ENCODE measurements at places on chromosomes 2 and 18. TPM values are rescaled to one million over a fixed set of nuclear protein-coding genes. Genes with fewer than 3 reads are reported as not detected.

Gene KYNU
- total RNA-seq: 1.3 TPM

Gene DPYSL5
- total RNA-seq: not detected

Gene PTCD3
- 42.9 TPM for total RNA-seq

DNA sequence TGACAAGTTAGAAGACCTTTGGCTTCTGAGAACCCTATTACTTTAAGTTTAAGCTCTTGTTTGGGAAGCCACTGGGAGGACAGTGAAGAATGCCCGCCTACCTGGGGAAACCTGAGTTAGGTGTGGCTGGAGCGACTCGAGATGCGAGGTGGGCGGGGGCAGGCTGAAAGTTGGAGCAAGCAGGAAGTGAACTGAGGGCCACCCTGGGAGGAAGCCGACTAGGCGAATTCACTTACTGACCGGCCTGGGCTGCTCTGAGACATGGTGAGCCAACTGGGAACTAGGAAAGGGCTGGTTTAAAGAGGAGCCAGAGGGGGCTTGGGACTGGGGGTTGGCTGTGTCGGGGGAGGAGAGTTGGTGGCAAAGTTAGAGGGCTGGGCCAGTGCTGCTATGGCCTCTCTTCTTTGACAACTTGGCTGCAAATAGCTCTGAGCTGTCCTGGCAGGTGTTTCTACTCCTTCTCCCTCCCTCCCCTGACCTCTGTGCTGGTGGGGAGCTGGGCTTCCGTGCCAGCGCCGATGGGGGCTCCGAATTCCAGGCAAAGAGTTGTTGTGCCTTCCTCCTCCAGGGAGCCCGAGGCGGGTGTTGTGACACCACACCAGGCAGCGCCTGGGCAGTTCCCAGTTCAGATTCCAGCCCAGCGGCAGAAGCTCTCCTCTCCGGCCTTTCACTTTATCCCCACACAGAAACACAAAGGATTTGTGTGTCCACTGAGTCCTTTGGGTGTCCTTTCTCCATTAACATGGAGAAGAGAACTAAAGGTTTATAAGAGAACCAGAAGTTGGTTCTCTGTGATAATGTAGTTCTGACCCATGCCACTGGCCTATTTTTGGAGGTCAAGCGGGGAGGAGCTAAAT lies at the start of gene VAMP8:
VAMP8 (plus strand) TSS at position 201 of the 857 bp plus-strand sequence; CDS start at position 262, 61 bp downstream.
- DNase-seq: peak; percentile 90

DNA sequence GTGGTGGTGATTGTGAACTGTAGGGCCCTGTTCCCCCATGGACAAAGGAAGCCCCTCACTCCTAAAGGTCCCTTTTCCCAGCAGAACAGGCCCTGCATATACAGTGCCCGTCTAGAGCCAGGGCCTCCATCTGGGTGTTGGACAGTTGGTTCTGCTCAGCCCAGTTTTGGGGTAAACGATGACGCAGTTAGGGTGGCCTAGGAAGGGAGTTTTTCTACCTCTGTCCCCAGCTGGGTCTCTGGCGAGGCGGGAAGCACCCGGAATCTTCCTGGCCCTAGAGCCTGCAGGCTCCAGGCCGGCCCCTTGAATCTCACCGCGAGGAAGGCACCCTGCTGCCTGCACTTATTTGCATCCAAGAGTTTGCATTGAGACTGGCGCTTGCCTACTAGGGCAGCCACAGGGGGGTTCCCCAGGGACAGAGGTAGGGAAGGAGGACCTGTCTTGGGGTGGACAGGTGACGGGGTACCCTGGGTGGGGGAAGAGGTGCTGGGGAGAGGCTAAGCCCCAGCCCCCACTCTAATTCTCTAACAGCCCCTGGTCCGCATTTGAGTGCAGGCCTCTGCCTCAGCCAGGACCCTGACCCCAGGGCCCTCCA lies 529 bp upstream of the MTA3 start:
- DNase-seq: peak; percentile 78

- no peak for DNase-seq
Measured at GRCh38 chr18:48051945-48052840, 121.7 kb upstream of the SMAD2 start.

DNA sequence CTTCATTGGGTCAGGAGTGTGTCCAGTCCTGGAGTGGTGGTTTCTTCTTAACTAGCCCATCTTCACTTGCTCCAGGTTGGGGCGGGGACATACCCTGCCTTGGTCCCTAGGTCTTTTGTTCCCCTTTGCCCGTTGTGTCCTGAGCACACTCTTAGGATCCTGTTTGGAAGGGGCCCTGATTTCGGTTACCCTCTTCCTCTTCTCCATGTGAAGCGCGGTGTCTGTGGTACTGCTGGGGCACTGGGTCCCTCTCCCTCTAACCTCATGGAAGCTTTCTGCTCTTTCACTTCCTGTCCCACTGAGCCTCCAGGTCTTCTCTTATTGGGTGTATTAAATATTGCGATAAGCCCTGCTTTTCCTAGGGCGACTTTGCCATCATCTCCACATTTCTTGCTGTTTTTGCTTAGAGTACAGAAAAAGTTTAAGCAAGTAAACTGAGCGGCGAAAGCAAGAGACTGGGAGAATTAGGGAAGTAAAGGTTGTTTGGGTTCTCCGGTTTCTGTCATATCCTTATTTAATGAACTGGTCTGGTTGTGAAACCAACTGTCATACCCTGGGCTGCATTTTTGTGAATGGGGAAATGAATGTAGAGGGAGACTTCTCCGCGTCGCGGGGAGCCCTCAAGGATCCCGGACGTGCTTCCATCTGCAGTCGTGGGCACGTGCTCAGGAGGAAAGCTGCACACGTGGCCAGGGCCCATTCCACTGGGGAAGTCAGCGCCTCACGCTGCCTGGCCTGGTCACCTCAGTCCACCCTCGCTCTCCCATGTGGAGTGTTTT lies 73.8 kb upstream of the B3GNT7 start:
- no peak for DNase-seq

DNA sequence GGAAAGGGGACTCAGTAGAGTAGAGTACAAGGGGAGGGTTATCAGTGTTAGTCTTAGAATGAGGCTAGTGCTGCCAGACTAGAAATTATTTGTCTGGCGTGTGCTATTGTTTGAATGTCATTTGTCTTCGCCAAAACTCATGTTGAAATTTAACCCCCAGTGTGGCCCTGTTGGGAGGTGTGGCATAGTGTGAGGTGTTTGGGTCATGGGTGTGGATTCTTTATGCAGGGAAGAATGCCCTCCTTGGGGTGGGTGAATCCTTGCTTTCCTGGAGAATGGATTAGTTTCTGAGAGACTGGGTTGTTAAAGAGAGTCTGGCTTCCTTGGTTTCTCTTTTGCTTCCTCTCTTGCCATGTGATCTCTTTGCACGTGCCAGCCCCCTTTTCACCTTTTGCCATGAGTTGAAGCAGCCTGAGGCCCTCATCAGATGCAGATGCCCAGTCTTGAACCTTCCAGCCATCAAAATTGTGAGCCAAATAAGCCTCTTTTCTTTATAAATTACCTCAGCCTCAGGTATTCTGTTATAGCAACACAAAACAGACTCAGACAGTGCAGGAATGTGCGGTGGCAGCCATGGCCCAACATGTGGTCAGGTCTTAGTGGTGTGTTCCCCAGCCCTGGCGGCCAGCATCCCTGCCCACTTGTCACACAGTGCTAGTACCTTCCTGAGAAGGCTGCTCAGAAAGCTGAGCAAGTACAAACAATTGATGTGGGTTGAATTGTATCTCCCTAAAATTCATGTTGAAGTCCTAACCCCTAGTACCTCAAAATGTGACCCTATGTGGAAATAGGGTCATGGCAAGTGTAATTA lies 48.4 kb upstream of the NAB1 start:
- DNase-seq: no peak

DNA sequence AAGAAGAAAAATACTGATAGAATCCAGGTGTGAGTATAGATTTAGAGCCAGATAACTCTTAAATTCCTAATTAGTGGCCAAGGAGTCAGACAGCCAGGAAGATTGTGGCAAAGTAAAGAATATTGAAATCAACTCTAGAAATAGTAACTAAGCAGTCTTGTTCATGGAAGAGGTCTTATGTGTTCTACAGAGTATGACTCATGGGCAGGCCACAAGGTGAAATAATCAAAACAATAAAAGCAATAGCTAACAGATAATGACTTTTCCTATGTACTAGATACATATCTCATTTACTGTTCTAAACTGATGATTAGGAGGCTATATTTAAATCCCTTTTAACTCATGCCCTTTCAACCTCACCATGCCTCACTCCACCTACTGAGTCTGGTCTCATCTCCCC lies 227.4 kb upstream of the COL3A1 start:
- no peak for DNase-seq
